ENCODE measurements at places on chromosomes 1 and 21.

DNA sequence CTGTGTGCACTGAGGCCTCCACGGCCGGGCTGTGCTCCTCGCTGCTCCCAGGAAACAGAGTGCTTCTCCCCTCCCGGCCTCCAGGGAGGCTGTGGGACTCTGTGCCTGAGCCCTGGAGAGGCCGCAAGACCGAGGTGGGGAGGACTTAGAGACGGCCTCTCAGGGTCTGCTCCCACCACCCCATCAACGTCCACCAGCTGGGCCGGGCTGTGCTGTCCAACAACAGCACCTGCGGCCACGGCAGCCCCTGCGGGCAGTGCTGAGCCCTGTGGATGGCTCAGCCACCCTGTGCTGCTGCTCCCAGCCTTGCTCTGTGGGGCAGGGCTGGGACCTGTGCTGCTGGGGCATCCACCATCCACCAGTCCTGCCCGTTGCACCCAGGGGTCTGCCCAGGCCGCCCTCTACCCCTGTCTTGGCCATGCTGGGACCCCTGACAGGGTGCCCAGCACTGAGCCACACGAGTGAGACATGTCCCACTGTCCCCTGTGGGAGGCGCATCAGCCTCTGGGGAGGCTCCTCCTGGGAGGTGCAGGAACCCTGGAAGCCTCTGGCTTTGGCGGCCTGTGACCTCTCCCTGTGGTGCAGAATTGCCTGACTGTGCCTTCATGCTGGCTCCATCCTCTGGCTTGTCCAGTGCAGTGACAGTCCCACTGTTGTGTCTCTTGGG lies 31.2 kb upstream of the LRRC3 start:
- DNase-seq, result no peak

- no peak for DNase-seq
These were observed 303.8 kb downstream of the NPHP4 start for GRCh38 chr1:5688081-5689077.

- DNase-seq, result no peak
These were observed 509.8 kb upstream of the ADAMTS5 start for GRCh38 chr21:27476696-27477095.

DNA sequence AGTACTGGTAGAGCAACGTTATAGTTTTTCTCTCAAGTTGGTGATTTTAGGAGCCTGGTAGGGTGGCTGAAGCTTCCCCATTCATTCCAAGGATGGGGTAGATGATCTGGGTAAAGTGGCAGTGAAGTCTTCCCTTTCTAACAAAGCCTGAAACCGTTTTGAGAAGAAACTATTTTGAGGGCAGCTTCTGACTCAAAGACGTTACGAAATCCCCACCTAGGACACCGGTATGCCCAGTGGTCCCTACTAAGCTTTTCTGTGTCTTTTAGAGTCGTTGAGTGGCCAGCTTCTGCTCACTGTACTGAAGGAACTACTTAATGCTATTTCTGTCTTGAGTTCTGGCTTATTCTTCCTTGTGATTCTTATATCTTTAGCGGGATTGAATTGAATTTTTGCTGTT lies 1.4 kb downstream of the WDTC1 start:
- DNase-seq, result no peak

- no peak for DNase-seq
These were observed 78.6 kb downstream of the MAN1C1 start for GRCh38 chr1:25695090-25695770.

DNA sequence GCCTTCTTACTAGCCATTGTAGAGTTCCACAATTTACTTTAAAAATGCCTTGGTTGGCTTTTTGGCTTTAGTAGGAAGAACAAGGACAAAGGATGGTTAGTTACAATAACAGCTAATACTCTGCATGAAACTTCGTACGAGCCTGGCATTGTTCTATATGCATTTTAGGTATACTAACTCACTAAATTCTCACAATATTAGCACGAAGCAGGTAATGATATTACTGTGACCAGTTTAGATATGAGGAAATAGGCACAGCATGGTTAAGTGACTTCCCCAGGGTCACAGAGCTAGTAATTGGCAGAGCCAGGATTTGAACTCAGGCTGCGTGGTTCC lies 50.5 kb upstream of the CYP2J2 start:
- DNase-seq, result no peak

GRCh38 chr1:59554752-59555151 lies 257.9 kb downstream of the FGGY start:
- DNase-seq, result no peak

GRCh38 chr1:231699784-231700183 lies 73.2 kb downstream of the DISC1 start:
- DNase-seq, result no peak

GRCh38 chr1:28512058-28512611 lies 6.3 kb downstream of the RCC1 start:
- no peak for DNase-seq

DNA sequence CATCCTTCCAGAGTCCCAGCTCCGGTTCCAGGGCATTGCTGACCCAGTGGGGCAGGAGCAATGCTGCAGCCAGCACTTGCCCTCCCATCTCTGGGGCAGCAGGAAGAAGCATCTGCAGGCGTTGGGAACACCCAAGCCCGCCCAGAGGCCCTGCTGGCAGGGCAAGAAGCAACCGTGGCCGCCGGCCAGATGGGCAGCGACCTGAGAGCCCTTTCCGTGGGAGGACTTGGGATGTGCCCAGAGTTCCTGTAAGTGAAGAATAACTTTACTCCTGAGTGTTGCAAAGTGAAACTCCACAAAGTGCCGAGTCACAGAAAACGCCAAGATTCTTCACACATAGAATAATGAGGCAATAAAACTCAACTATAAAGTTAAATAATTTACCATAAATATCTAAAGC lies 46.0 kb downstream of the GRIK3 start:
- DNase-seq, result no peak

GRCh38 chr1:223142795-223143536 lies at the start of gene TLR5:
Gene TLR5, minus strand, starts transcription at chr1:223143248. Its CDS starts 30,217 bp downstream, at chr1:223113031.
- DNase-seq, result peak; percentile 88

DNA sequence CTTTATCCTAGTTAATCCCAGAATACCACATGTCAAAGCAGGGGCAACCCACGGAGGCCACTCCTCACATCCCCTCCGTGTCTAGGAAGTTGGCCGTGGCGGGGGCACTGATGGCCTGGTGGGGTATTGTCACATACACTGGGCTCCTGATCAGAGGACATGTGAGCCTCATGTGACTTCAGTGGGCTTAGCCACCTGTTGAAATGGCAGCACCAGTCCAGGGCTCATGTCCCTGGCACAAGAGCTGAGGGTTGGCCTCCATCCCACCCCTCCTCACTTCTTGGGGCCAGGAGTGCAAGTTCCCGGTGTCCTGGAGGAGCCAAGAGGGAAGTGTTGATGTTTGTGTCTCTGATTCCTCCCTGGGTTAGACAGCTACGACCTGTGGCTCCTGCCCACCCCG lies 313.4 kb downstream of the CAMTA1 start:
- no peak for DNase-seq
